ENCODE measurements at places on chromosomes 7 and 10.

GRCh38 chr7:112080441-112080840, 125.8 kb downstream of the DOCK4 start:
- DNase-seq, result no peak

DNA sequence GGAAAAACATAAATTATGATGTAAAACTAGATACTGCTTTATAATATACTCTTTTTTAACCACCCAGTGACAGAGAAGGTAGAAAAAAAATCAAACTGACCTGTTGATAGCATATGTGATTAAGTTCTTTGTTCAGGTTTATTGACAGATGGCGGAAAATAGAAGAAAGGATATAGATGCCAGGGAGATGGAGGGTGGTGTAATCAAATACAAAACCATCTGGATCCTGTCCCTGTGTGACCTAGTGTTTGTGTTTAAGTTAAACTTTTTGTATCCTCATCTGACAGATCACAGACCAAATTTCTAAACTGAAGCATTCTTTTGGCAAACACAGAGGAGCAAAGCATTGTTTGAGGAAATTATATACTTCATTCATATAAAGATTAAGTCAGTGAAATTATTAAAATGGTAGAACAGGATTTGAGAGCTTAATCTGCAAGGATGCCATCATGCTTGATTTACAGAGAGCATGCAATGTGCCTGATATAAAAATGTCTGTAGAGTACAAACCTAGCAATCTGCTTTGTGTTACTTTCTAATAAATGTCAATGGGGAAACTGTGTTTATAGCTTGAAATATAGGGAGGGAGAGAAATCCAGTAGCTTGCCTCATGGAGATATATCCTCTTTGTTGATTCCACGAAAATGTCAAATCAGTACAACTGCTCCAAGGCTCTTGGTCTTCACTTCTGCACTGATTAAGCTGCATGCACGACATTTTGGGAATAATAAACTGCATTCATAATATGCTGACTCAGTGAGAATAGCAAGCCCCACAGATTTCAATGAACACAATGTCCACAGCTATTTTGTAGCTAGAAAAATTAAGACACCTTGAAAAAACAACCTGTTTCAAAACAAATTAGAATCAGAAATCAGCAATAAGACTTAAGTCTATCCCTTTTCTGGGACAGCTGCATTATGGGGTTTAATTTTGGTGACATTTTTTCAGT, 39.0 kb downstream of the SEM1 start:
- DNase-seq, result no peak

- DNase-seq, result no peak
These were observed 136.4 kb upstream of the SH2B2 start for GRCh38 chr7:102150266-102150665.

DNA sequence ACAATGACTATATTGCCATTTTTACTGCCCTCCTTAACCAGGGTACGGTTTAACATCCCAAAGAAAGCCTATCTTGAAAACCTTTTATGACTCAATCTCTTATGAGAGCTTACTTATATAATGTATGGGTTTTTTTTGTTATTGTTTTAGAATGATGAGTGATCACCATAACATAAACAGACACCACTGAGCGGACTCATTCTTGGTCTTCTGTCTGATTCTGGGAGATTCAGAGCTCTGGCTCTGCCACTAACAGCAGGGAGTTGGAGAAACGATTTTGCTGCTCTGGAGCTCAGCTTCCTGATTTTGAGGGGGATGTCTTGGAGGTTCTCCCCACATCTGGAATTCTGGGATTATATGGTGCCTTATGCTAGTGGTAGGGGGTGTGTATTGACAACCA, 244.1 kb downstream of the FRMD4A start:
- DNase-seq, result no peak

- DNase-seq, result no peak
These were observed 917.8 kb upstream of the ZNF722 start for GRCh38 chr7:63080831-63081230.

DNA sequence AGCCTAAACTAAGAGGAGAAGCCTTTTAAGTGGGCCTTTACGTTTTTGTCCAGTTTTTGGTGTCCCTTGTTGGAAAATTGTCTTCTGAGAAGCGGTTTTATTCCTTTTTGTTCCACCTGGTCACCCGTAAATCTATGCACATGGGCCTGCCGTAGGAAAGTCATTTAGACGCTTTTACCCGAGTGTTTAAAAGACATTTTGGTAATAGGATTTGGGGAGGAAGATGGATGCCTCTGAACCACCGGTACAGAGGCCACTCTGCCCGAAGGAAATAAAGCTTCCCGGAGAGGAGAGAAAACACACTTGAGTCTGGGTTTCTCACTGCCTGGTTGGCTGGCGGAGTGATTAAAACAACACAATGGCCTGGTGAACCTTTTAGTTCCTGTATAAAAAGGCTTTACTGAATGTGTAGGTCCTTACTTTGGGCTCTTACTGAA, 760 bp downstream of the THNSL1 start:
- no peak for DNase-seq

GRCh38 chr10:100184840-100185239, 989 bp downstream of the ERLIN1 start:
- no peak for DNase-seq

DNA sequence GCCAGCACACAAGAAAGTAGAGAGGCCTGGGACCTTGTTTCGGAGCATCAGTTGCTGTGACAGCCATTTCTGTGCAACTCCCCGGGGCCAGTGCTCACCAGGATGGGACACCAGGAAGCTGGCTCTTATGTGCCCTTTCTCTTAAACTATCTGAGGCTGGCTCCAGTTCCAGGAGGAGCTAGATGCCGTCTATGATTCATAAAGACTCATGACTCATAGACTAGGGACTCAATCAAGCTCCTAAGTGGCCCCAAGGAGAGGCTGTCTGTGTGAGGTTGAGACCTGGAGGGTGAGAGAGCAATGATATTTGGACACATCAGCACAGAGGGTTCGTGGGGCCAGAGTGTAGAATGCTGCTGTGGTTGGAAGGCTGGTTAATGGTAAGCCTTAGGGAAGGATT, 580.1 kb downstream of the CCSER2 start:
- DNase-seq, result no peak

- no peak for DNase-seq
These were observed 8.4 kb upstream of the GBX1 start for GRCh38 chr7:151175793-151176311.

GRCh38 chr10:101643546-101643945, 51.4 kb downstream of the FBXW4 start:
- DNase-seq, result no peak

- no peak for DNase-seq
These were observed 163.2 kb downstream of the SEM1 start for GRCh38 chr7:96546426-96546825.

GRCh38 chr7:2259480-2259879, 17.5 kb downstream of the NUDT1 start:
- DNase-seq, result no peak

DNA sequence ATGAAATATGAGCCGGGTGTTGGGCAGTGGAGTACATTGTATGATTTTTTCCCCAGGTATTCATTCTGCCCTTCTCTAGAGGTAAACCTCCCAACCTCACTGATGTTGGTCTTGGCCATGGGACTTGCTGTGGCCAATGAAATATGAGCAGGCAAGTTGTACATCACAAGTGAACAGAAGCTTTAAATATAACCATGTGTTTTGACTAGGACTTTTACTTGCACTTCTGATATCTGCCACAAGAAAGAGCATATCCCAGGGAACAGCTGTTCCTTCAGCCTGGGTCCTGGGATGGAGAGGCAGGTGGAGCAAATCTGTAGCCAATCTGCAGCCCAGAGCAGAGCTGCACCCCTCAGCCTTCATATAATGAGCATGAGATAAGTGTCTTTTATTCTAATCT, 109.8 kb upstream of the PALS2 start:
- no peak for DNase-seq

GRCh38 chr7:56019501-56019900, 31.7 kb downstream of the PSPH start:
- no peak for DNase-seq

- no peak for DNase-seq
These were observed 2.0 kb downstream of the ZNF503 start for GRCh38 chr10:75399461-75400162.

DNA sequence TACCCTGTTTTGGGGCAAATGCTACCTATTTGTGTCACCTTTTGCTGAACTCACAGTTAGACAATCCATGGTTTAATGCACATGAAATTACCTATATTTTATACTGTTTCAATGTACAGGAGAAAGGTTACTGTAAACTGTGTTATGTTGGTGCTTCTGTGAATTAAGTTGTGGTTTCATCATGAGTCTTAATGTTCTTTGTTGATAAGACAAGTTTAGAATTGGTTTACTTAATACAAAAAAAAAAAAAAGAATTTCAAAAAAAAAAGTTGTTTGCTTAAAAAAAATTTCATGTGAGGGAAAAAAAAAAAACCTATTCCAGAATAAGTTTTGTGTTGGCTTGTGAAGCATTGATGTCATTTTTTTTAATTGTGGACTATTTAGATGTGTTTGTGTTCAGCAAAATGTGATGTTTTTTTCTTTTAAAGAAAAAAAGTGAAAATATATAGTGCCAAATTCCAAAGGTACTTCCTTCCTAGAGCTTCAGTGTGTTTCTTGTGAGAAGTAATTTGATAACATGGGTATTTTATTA, 280.3 kb downstream of the USP6NL start:
- no peak for DNase-seq

DNA sequence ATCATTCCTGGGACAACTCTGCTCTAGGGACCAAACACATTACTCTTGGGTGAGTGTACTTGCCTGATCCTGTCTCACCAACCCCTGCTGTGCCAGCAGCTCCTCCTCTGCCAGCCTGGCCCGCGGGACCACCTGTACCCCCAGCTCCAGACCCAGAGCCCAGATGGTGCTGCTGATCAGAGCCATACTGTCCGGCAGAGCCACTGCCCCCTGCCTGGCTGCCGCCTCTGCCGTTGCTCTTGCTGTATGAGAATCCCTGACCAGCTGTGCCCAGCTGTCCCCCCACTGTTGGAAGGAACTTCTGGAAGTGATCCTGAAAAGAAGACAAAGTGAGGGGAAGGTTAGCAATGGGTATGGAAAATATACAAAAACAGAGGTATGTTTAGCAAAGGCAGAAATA, 6.9 kb downstream of the MYOZ1 start:
- no peak for DNase-seq

DNA sequence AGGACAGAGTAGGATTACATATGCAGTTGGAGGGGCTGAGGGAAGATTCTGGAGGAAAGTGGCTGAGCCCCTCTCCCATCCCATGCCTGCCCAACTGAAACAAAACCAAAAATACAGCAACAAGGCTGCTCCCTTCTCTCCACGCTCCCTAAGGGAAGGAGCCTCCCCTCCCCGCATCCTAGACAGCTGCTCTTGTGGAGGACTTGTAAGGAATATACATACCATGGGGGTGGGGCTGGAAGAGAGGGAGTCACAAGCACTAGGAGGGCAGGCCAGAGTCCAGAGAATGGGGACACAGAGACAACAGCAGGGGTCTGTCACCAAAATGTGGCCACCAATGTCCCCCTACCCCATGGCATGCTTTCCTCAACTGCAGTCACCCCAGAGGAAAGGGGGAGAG, 13.2 kb downstream of the LDB1 start:
- DNase-seq, result no peak

- DNase-seq, result no peak
These were observed 127.9 kb upstream of the PRSS58 start for GRCh38 chr7:142385491-142386340.

DNA sequence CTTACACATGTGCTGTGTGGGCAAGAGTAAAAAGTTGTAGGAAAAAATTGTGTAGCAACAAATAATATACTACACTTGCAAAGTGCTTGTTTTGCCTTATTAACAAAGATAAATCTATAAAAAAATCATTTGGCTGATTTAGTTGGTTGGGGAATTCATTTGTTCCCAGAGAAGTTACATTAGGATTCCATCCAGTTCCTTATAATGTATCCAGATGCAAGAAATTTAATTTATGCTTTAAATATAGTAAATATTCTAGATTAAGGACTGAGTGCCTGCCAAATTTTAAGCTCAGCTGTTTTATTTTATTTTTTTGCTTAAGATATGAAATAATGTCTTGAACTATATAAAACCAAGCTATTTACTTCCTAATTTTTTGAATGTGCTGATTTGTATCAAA, 1169.9 kb downstream of the NXPH1 start:
- DNase-seq, result no peak

- no peak for DNase-seq
These were observed 33.4 kb downstream of the OGDH start for GRCh38 chr7:44639671-44640321.

GRCh38 chr7:107703219-107703618, 40.7 kb upstream of the CBLL1 start:
- no peak for DNase-seq

Data from activated CD4-positive, CD25-positive, alpha-beta regulatory T cell treated with anti-CD3 and anti-CD28 coated beads, Interleukin-2, amount 50 U/mL, for 16 hours (primary cell).